ENCODE measurements at places on chromosomes 7 and 10.

GRCh38 chr7:155863721-155864151 lies 51.5 kb upstream of the SHH start:
- no peak for DNase-seq

GRCh38 chr10:9786101-9786500 lies 1231.6 kb upstream of the CELF2 start:
- DNase-seq: no peak

- DNase-seq: no peak
These were observed 1.1 kb upstream of the ZNF503 start for GRCh38 chr10:75402486-75403143.

DNA sequence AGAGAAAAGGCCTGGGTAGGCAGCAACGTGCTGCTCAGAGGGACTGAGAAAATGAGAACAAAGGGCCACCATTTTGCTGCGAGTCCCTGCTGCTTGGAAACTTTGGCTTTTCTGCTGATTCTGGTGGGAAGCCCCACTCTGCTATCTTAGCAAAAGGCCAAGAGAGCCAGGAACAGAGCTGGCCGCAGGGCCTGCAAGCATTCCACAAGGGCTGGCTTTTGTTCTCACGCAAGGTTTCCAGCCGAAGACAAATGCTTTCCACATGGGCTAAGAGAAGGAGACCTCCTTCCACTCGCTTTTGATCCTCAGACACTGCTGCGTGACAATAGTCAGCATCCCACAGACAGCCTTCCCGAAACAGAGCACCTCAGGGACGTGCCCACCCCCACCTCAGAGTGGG lies 163.1 kb downstream of the ARHGAP12 start:
- no peak for DNase-seq

DNA sequence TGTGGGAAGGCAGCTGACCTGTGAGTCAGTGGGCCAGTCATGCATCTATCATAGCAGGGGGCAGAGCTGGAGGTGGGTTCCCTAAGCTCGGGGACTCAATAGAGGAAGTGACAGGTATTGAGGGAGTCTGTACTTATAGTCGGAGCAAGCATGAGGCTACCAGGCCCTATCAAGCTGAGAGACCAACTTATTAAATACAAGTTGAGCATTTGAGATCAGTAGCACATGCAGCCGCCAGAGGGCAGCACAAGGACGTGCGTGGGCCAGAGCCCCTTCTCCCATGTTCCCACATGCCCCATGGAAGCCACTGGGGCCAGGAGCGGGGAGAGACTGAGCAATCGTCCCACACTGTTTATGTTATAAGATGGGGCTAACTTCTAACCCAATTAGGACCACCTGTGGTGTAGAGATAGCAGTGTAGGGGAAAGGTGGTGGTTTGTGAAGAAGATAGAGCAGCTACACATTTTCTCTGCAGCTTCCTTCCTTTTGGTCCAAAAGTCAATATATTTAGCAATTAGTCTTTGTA lies 13.0 kb upstream of the STK31 start:
- peak; percentile 28 for DNase-seq

- DNase-seq: no peak
These were observed 144.8 kb downstream of the MYOF start for GRCh38 chr10:93337309-93337721.

GRCh38 chr7:71842381-71842780 lies 569.8 kb downstream of the CALN1 start:
- DNase-seq: no peak

DNA sequence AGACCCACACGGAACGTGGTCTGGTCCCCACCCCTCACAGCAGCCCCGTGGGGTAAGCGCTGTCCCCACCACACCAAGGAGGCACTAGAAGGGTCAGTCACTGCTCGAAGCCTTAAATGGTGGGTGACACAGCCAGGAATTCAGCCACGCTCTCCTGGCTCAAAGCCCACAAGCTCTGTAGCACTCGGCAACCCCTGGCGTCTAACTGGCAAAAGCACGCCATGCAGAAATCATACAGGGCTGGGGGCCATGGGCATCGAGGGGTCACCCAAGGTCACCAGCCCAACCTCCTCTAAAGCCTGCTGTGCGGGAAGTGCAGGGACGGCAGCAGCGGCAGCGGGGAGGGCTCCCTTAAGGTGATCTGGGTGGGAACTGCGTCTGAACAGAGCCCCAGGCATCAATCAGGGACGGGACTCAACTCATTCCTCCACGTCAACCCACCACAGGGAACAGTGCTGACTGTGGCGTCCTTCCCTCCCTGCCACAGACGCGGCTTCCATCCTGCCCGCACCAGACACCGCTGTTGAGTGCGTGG lies 7.8 kb downstream of the GPER1 start:
- DNase-seq: no peak

- DNase-seq: no peak
These were observed 276.1 kb downstream of the PHTF2 start for GRCh38 chr7:78074713-78075112.

DNA sequence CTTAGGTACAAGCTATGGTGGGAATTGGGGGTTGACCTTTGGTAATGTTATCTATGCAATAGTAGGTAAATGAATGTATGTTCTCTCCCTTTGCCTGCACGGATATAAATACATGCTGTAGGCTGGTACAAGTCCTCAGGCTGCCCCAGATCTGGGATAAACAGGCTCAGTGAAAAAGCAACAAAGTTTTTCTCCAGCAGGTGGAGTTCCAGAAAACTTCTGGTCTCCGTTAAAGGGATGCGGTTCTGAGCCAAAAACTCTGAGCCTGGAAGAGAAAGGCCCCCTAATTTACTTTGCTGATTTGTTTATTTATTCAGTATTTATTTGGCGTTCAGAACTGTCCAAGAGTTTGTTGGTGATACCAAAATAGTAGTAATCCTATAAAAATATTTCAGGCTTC lies 204.7 kb downstream of the ADRA2A start:
- no peak for DNase-seq

DNA sequence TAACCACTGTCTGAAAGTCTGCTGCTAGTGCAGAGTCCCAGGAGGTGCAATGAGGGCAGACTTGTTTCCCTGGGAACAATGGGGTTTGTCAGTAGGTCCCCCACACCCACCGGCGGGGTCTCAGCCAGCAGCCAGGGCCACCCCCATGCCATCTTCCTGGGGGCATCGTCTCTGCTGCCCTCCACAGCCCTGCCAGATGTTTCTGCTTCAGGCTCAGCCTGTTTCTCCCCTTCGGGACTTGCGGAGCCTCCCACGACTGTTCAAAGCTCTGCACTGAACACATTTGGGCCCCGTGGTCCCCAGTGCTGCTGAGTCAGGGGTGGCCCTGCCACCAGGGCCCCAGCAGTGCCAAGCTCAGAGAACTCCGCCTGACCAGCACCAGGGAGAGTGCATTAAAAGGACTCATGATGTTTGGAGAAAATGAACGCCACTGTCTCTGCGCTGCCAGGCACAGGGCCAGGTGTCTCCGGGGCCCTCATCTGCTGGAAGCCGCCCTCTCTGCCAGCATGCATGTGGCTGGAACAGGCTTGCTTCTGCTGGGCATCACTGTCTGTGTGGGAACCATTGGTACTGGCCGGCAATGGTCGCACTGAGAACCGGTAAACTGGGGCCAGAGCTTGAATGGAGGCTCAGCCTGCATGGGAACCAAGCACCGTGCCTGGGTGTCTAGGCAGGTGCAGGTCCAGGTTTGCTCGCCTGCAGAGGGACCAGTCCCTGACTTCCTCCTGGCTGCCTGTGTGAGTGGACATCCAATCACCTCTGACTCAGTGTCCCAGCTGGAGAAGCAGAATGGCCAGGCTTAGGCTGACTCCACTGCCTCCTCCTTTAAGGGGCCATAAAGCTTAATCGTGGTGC lies 345.1 kb downstream of the GLRX3 start:
- no peak for DNase-seq

- no peak for DNase-seq
These were observed 23.4 kb upstream of the EGR2 start for GRCh38 chr10:62839590-62839989.

- DNase-seq: no peak
These were observed 36.6 kb upstream of the ATP6V0A4 start for GRCh38 chr7:138834583-138834982.

DNA sequence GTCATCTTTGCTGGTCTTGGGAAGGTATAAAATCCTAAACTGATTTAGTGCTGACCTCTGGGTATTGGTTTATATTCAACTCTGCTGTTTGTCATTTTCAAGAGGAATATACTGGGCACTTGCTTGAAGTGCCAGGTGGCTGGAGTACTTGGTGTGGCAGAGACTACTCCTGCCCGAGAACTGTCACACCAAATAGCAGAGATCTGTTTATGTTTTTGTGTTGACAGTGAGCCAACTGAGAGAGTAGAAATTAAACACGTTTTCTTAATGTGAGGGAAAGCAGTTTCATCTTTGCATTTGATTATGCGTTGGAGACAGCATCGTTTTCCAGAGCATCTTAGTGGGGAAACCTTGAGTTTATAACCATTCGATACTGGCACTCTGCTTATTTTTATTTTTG lies 174.4 kb downstream of the CDCA7L start:
- no peak for DNase-seq

DNA sequence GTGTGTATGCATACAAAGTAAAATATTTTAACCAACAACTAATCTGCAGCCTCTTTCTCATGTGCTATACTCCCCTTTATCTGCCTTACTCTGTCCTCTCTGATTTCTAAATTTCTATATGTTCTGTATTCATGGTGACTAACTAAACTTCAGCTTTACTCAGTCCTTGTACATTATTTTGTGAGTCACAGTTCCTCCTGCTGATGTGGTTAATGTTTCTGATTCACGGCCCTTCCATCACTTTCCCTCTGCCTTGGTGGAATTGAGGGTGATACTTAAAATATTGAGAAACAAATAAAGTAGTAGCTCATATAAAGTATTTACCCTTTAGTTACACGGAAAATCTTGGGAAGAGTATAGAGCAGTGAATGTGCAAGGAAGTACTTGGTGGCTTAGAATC lies 899.1 kb upstream of the ZWINT start:
- DNase-seq: no peak

GRCh38 chr10:71517298-71518169 lies 120.8 kb downstream of the CDH23 start:
- no peak for DNase-seq

DNA sequence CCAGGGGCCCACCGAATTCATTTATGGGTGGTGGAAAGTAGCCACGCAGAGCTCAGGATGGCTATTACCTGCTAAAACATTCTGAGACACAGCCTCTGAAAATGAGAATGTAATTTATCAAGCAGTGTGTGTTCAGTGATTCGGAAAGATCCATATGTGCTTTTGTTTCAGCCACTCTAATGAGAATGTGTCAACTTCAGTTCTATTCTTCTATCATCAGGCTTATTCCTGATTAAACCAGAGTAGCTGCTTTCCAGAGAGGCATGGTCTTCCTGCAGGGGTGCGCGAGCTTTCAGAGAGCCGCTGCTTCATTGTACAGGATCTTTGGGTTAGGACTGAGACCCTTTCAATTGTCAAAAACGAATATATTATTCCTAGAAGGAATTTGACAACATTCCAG lies 167.6 kb downstream of the OTUD1 start:
- no peak for DNase-seq

GRCh38 chr10:129760003-129760315 lies 204.1 kb downstream of the EBF3 start:
- no peak for DNase-seq

DNA sequence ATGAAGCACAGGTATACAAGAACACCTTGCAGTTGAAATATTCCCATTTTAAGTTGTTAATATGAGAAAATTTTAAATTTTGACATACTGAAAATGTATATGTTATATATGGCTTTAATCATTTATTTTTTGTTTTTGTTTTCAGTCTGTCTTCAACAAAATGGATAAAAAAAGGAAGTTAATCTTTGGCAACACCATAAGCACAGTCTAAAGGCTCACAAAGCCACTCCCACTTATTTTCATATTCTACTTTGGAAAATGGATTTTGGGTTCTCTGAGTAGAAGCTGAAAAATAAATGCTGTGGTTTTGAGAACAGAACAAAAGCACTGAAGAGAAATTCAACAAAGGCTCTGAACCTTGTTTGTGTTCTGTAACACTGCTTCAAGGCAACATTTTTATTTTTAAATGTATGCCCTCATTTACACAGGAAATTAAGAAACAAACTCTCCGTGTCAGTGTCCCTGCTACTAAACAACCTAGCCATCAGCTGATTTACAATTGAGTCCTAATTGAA lies 81.3 kb upstream of the LRRN3 start:
- DNase-seq: no peak

DNA sequence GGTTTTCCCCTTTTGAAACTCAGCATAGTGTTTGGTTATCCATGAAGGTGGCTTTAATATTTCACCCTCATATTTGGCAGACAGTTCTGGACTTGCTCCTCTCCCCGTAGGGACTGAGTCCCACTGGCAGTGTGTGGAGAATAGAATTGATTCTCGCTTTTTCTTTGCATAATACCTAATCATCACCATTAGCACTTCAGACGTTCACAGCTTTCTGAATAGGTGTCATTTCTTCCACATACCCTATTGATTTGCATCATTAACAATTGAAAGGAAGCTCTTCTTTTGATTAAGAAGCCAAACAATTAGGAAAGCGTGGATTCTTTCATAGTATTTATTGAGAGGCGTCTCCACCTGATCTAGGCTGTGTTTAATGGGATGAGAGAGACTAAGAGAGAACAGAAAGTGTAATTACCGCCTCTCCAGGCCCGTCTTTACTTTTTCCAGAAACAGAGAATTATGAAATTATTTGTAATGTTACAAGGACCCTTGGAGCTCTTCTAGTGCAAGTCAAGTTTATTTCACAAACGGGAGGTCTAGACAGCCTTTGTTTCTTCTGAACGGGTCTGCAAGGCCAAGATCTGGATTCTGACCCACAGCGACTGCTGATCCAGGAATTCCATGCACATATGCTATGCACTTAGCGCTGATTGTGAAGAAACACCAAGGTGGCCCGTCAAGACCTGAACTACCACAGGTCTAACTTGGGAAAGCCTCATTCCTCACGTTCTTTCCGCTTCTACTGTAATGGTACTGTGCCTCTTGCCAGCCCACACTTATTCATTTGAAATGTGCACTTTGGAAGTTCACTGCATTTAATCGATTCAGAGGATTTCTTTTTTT lies 249.9 kb upstream of the C7orf33 start:
- DNase-seq: no peak

GRCh38 chr10:60908896-60909295 lies 35.1 kb downstream of the RHOBTB1 start:
- no peak for DNase-seq

GRCh38 chr7:84069999-84070500 lies 124.5 kb downstream of the SEMA3A start:
- DNase-seq: no peak

GRCh38 chr10:80171248-80171660 lies 34.1 kb downstream of the ANXA11 start:
- no peak for DNase-seq

GRCh38 chr10:131880016-131880590 lies 20.7 kb upstream of the PPP2R2D start:
- no peak for DNase-seq

DNA sequence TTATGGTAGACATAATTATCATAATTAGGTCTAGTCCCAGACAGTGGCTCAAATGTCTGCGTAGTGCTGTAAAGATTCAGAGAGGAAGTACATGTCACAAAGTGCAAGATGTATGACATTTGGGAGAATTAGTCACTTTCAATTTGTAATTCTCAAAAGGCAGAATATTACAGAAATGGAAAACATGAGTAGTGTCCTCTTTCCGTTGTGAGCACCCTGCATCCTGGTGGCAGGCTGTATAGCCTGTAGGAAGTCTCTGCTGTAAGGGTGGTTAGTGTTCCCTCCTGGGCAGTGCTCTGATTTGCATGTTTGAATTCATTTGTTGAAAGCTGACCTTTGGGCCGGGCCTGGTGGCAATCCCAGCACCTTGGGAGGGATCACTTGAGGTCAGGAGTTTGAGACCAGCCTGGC lies 17.0 kb downstream of the CDK14 start:
- no peak for DNase-seq

GRCh38 chr7:150806863-150807262 lies 6.3 kb downstream of the TMEM176A start:
- DNase-seq: no peak
